ENCODE measurements at places on chromosomes 12 and 14. TPM values are rescaled to one million over a fixed set of nuclear protein-coding genes. Genes with fewer than 3 reads are reported as not detected.

DNA sequence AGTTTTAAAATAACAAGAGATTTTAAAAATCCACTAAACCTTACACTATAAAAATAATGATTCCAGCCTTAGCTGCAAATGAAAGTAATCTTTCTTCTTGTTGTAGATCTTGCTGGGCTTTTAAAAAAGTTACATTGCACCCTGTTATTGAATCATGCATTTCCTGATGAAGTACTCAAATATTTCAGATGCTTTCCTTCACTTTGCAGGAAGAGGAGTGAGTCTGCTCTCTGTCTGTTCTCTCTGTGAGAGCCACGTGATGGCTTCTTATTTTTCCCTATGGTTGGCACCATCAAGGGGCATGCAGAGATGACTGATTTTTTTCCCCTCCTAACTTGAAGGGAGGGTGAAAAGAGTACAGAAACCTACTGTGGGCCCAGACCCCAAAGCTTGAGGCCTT lies 262.7 kb downstream of the ATP23 start:
- no peak for DNase-seq

- no peak for DNase-seq
These were observed 19.9 kb downstream of the ASCL4 start for GRCh38 chr12:107794451-107794850.

DNA sequence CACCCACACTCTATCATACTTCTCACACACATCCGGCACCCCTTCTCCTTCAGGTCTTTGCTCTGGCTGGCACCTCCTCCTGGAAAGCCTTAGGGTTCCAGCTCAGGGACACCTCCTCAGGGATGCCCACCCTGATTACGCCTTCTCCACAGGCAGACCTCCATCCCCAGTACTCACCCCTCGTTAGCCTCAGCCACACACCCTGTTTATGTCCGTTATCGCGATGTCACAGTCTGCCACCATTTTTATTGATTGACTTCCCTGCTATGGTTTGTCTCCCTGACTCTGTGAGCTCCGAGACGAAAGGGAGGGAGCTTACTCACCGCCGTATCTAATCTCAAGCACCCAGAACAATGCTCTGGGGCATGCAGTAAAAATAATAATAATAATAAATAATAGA lies 191.7 kb upstream of the LHX5 start:
- DNase-seq, result no peak

DNA sequence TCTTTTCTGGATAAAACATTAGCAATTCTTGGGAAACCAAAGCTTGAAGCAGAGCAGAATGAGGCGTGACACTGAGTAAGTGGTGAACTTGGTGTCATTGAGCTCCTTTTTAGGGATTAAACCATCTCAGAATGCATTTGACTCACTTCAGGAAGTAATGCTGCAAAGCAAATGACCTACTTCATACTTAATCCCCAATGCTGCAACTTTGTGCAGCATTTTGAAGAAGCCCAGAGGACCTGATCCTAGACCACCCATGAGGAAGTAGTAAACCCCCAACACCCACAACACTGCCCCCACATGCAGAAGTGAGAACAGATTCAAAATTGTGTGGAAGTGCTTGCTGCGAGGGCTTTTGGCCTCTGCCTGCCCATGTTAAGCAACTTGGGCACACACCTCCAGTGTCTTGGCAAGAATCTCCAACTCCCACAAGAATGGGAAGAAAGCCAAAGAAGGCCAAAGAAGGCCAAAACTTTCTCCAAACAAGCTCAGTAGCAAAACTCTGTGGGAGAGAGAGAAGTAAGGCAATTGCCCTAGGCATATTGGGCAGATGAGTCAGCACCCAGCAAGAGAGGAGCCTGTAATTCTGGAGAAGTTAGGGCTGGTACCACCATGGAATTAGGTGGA lies 69.2 kb upstream of the ETV6 start:
- no peak for DNase-seq

DNA sequence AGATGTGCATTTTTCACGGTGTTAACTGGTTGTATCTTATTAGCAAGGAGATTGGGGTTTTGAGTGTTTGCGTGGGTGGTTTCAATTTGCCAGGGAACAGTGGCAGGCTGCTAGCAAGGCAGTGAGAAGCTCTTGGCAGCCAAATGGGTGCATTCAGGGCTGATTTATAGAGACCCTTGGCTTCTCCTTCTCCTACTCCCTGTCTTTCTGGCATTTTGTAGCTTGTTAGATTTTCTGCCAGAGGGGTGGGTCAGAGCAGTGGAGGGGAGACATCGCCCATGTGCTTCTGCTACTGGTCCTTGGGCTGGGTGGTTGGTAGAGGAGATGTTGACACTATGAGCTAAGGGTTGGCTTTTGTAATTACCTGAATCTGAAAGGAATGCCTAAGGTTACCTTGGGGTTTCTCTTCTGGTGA lies 9.6 kb downstream of the CALM1 start:
- no peak for DNase-seq

- no peak for DNase-seq
These were observed 98.3 kb downstream of the SPTSSA start for GRCh38 chr14:34363733-34364134.

GRCh38 chr12:25130741-25131188 lies 64.2 kb downstream of the DNAI7 start:
- no peak for DNase-seq

HOXC12 gene
- total RNA-seq, result not detected

MGAT4C gene
- total RNA-seq, result not detected

GRCh38 chr12:56071648-56072047 lies 8.3 kb upstream of the ERBB3 start:
- no peak for DNase-seq

DNA sequence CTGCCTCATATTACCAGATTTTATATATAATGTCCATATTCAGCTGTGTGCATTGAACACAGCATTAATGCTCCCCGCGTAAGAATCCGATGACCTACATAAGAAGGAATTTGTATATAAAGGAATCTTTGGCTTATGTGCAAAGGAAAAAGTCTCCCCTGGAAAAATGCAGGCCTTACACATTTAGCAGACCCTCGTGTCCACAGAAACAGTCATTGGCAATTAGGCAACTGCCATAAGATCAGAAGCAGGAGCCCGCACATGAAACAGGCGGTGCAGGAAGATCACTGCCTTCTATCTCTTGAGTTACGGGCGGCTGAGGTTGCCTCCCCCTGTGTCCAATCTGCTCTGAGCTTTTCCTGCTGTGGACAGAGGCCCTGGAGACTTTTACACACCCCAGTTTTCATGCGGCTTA lies 63.2 kb upstream of the RFX4 start:
- DNase-seq, result no peak

LRR1 gene
- total RNA-seq, result 59.9 TPM

GRCh38 chr12:57332646-57333312 lies 81.8 kb upstream of the STAC3 start:
- no peak for DNase-seq

DNA sequence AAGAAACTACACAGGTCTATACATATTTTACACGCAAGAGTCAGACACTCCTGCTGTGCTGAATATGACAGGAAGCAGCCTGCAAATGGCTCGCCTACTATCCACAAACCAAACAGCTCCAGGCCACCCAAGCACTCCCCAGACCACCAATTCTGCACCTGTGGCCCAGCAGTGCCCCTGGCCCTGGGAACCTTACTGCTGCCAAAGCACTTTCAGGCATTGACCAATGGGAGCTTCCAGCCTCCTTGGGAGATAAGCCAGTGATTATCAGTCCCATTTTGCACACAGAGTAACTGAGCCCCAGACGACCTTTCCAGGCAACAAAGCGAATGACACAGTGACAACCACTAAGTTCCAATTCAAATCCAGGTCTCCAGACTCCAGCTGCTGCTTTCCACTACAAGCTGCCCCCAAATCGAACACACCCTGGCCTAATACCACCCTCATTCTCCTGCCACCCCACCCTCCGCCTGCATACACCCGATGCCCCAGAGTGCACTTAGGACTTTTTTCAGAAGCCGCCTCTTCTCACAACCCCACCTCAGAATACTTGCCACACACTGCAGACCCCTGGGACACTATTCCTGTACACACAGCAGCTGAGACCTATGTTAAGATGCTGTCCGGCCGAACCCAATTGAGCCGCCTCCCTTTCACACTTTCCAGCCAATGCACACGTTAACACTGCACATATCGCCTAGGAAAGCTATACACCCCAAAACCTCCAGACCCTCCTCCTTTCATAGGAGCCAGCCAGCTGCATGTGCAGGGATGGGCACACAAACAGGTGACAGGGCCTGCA lies 126.1 kb upstream of the PRMT8 start:
- DNase-seq, result no peak

DNA sequence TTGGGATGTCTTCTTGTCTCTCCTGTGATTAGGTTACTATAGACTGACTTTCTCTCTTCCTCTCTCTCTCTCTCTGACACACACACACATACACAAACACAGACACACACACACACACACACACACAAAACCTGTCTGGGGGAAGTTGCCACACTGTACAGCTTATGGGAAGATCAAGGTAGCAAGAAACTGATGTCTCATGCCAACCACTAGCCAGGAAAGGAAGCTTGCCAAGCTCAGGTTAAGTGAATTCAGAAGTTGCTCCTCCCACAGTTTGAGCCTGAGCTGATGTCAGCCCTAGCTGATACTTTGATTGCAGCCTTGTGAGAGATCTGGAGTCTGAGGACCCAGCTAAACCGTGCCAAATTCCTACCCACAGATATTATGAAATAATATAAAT lies 67.1 kb downstream of the PPFIA2 start:
- no peak for DNase-seq

GRCh38 chr12:127278351-127278750 lies 988.6 kb upstream of the TMEM132C start:
- no peak for DNase-seq

DNA sequence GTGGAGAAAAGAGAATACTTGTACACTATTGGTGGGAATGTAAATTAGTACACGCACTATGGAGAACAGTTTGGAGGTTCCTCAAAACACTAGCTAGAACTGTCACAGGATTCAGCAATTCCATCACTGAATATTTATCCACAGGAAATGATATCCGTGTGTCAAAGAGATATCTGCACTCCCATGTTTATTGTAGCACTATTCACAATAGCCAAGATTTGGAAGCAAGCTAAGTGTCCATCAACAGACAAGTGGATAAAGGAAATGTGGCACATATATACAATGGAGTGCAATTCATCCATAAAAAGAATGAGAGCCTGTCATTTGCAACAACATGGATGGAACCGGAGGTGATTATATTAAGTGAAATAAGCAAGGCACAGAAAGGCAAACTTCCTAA lies 428.5 kb downstream of the CCDC91 start:
- DNase-seq, result no peak

OR4E2 gene
- not detected for total RNA-seq

DNA sequence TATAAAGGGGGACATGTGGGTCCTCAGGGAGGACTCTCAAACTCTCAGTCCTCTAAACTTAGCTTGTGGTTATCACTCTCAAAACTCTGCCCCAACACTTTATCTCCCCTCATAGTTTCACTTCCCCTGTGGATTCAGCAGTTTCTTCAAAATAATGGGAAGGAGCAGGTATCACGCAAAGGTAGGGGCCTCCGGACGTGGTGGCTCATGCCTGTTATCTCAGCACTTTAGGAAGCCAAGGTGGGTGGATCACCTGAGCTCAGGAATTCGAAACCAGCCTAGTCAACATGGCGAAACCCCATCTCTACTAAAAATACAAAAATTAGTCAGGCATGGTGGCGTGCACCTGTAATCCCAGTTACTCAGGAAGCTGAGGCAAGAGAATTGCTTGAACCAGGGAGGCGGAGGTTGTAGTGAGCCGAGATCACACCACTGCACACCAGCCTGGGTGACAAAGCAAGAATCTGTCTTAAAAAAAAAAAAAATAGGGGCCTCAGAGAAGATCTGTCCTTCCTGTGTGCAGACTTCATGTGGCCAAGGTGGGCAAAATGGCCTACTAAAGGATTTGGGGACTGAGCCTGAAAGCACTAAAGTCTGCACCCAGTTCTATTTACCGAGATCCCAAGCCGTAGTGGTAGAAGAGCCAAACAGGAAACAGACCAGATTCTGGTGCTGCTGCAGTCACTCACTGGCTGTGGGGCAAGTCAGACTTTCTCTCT lies 6.4 kb downstream of the ITGB7 start:
- peak; percentile 40 for DNase-seq

GRCh38 chr12:55060470-55060869 lies 40.7 kb downstream of the NEUROD4 start:
- peak; percentile 38 for DNase-seq

DNA sequence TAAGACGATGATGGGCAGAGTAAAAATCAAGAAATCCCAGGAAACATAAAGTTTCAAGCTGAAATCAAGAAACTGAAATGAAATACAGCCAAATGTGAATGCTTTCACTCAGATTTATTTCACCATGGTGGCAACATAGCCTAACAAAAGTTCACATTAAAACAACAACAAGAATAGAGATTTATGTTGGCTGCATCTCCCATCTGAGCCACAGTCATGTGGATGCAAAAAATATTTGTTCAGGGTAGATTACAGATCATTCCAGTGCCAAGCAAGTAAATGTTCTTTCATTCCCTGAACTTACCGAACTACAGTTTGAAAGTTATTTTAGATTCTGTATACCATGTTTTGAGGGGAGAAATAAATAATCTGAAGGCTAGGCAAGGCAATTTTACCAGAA lies 159.9 kb upstream of the TMTC1 start:
- no peak for DNase-seq

DNA sequence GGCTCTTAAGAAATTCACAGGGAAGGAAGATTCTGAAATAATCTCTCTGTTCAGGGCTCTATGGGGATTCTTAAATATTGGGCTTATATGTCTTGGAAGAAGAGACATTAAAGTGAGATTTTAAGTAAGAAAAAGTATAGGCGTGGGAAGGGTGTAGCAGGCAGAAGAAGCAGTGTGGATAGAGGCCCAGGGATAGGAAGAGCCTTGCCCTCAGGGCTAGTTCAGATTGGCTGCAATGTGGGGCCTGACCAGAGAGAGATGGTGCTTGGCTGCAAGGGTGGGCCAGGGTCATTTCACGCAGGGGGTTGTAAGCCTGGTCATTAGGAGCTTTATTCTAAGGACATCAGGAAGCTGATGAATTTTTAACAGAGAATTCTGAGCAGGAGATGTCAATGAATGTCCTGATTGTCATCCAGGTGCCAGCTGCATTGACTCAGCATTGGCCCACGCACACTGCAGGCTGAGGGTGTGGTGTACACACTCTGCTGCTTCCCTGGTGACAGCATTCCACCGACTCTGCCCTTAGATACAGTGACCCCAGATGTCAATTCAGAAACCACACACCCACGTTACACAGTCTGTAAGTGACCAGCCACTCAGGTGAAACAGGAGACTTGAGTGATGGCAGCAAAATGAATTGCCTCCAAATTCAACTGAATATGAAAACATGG lies 582.5 kb downstream of the NRXN3 start:
- DNase-seq, result no peak

GRCh38 chr14:70048313-70048654 lies 140.5 kb downstream of the SLC8A3 start:
- DNase-seq, result no peak

DNA sequence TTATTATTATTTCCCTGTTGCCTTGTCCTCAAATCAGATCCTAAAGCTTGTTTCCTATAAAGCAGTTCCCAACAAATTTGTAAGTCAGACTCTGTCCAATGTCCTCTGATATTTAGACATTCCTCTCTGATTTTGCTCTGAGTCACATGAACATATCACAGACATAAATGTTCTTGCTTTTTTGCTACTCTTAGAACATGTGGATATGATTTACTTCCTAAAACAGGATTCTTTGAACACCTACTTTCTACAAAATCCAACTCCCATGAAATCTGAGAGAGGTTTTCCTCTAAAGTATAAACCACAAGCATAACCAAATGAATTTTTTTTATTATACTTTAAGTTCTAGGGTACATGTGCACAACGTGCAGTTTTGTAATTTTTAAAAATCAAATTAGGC lies 181.3 kb upstream of the SLC38A2 start:
- DNase-seq, result no peak

GRCh38 chr14:32980178-32980901 lies 41.7 kb downstream of the NPAS3 start:
- DNase-seq, result no peak

AMN gene
- 2.0 TPM for total RNA-seq

KCNC2 gene
- total RNA-seq, result not detected
